Effector CD8-positive, alpha-beta T cell (primary cell): ENCODE measurements at places on chromosomes 12 and 14.

- no peak for DNase-seq
Measured at GRCh38 chr14:75077794-75078193, 8.4 kb downstream of the ZC2HC1C start.

DNA sequence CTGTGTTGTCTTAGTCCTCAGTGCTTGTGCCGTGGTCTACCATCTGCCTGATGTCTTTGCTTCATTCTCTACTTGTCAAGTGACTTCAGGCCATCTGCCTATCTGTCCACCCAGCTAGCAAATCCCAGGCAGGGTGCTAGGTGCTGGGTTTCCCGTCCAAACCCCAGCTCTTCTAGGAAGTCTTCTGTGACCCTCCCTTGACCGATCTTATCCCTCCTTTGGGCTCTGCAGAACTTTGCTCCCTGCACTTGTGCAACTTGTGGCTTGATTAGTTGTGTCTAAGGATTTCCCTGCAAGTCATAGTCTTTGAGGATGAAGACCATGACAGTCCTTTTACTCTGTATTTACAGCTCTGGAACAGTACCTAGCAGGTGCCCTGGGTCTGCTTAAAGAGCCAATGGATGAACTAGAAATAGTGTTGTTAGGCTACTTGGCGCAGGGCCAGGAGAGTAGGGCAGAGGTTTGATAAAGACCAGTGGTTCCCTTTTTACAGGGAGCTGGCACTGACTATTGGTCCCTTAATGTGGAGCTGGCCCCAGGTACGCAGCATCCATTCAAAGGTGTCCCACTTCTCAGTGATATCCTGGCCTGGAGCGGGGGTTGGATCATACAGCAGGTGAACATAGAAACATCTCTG lies 60.1 kb downstream of the ADCK1 start:
- DNase-seq, result no peak

DNA sequence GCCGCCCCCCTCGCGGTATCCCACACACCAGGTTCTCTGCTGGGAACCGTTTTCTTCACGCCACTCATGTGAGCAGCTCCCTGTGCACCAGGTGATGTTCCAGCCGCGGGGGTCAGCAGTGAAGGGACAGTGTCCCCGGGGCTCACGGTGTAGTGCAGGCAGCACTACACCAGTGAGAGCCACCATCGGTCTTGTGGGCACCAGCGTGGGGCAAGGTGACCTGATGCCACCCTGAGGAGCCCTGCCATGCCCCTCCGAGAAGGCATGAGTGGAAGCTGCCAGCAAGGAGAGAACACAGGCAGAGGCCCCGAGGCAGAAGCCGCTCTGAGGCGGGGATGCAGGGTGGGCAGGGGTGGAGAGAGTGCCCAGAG lies 11.5 kb upstream of the FBRSL1 start:
- DNase-seq, result no peak

GRCh38 chr14:80310938-80311750 lies 99.8 kb upstream of the DIO2 start:
- no peak for DNase-seq
